Thoracic aorta (tissue), 2 donors: ENCODE measurements at places on chromosomes 13 and 19. TPM values are rescaled to one million over a fixed set of nuclear protein-coding genes. Genes with fewer than 3 reads are reported as not detected.

The ERFL gene
- 0.28 TPM for total RNA-seq

The SCGB2B2 gene
- 1.1 TPM for total RNA-seq

The UPF1 gene
- 95.2 TPM for total RNA-seq

The FGF22 gene
- 0.56 TPM for total RNA-seq

The CYP4F8 gene
- total RNA-seq, result not detected

The IFNL1 gene
- total RNA-seq, result not detected

The FLT3 gene
- total RNA-seq, result 1.1 TPM

The CADM4 gene
- 5.6 TPM for total RNA-seq

The CLEC4M gene
- not detected for total RNA-seq

The ZNF83 gene
- 70.0 TPM for total RNA-seq

The RFPL4A gene
- not detected for total RNA-seq

The PTPRH gene
- total RNA-seq, result 1.1 TPM

The ZNF813 gene
- 0.81 TPM for total RNA-seq

DNA sequence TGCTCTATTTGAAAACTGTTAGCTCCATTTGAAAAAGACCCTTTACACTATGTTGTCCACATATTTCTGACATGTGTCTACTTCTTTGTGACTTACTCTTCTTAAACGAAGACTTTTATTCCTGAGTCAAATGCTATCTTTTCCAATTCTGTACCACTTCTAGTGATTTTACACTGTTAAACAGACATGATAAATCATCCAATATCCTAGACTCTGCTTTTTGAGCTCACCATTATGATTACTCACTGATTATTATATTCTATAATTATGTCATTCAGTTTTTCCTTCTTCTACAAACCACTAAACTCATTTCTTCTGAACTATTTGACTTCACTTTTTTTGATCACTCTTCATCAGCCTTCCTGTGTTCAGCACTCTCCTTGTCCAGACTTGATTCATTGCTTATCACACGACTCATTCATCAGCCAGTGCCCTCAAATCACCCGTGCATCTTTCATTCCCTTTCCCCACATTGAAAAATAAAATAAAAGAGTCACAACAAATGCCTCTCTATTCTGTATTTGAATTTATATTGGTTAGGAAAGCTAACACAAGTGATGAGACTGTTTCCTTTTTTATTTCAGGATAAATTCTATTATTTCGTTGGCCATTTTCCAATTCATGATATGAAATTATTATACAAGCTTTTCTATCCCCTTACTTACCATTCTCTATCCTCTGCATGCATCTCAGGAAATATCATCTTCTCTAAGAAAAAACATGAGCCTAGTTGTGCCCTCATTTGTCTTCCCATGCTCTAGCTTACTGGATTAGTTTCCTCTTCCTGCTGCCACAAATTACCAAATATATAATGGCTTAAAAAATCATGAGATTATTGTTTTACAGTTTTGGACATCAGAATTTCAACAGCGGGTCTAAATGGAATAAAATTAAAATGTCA lies 1482.1 kb upstream of the MIR17HG start:
- no peak for DNase-seq

GRCh38 chr19:3663838-3664237 lies 36.4 kb downstream of the PIP5K1C start:
- DNase-seq, result no peak

GRCh38 chr19:19820774-19821320 lies 703 bp downstream of the ZNF506 start:
- DNase-seq, result no peak

DNA sequence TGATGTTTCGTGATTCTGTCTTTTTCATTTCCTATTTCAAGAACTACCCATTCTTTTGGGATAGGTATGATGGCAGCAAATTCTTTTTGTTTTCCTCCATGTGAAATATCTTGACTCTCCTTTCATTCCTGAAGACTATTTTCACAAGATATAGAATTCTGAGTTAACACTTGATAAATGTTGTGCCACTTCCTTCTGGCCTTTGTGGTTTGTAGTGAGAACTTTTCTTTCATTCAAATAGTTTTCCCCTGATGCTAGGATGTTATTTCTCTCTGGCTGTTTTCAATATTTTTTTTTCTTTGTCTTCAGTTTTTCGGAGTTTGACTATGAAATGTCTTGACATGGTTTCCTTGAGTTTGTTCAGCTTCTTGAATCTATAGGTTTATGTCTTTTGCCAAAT lies 8.3 kb upstream of the TUBGCP3 start:
- DNase-seq, result no peak

GRCh38 chr19:13926715-13927114 lies 11.5 kb downstream of the PODNL1 start:
- no peak for DNase-seq

DNA sequence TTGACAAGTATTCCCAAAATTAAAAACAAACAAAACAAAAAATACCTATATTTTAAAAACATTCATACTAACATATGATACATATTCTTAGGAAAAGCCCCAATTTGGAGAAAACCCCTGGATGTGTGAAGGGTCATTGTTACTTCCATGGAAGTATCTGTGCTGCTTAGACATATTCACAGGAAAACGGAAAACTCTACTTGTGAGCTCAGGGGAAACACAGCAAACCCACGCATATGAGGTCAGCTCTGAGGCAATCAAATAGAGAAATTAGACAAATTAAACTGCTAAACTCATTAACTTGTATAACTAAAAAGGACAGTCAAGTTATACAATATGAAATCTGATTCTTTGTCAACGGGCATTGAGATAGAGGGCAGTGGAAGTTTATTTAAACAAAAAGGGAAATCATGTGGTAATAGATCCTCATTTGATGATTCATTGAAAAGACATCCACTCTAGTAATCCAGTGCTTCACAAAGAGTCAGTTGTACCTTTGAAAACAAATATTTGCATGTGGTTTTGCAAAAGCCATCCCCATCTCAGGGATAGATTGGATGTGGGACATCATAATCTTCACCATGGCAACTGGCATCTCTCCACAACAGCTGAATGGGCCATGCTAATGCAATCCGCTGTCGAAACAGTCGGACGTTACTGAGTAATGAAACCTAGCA lies 423.4 kb downstream of the ITGBL1 start:
- DNase-seq, result no peak

- no peak for DNase-seq
Observed at GRCh38 chr13:46389457-46390451, 2.7 kb upstream of the RUBCNL start.

DNA sequence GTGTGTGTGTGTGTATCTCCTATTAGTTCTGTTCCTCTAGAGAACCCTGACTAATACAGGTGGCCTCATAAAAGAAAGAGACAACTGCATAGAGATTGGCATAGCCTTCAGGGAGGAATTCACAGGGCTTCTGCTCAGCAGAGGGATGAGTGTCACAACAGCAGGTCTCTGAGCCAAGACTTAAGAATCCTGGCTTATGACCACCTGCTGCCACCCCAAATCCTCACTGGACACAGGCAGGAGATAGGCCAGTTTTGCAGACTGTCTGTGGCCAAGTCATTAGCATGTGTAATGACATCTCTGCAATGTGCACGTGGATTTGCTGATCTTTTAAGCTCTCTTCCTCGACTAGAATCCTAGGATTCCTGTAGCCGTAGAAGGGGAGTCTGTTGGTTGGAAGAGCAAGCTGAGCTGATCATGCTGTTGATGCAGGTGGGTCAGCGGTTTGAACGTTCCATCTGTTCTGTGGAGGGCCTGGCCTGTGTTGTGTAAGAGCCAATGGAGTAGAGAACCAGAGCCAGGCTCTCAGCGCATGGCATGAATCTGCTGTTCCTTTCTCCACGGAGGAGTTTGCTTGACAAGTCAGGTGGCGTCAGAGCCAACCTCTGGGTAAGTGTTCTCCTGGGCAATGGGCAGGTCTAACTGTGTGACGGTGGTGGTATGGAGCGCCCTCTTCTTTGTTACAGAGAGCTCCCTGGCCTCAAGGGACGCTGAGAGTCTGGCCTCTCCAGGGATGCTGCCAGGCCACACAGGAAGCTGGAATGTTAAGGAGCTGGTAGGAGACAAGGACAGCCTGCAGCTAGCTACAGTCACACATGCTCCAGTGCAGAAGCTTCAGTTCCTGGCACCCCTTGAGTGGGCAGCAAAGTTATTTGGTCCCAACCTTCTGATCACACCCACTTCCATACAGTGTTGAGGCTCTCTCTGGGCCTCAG lies 503.1 kb downstream of the FOXO1 start:
- DNase-seq, result no peak

GRCh38 chr19:54231077-54231931 lies 8.5 kb upstream of the LILRB3 start:
- DNase-seq, result peak; percentile 41

- DNase-seq, result no peak
Observed at GRCh38 chr13:32857689-32858088, 158.5 kb upstream of the KL start.

- DNase-seq, result no peak
Observed at GRCh38 chr19:39111593-39112199, 13.9 kb upstream of the PAK4 start.

DNA sequence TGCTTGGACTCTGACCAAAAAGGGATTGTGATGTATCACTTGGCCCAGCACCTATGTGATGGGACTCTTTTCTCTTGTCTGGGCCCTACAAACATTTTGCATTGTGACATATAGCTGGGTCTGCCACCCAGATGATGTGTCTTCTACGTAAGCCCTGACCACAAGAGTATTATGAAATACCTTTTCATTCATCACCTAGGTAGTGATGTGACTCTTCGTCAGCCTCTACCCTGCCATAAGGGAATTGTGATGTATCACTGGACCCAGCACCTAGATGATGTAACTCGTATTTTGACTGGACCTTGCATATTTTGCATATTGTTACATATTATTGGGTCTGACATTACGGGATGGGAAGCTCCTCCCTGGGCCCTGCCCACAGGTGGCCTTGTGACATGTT lies 29.7 kb upstream of the ZNF681 start:
- DNase-seq, result no peak

- DNase-seq, result no peak
Observed at GRCh38 chr19:3348042-3348441, 18.3 kb upstream of the NFIC start.

DNA sequence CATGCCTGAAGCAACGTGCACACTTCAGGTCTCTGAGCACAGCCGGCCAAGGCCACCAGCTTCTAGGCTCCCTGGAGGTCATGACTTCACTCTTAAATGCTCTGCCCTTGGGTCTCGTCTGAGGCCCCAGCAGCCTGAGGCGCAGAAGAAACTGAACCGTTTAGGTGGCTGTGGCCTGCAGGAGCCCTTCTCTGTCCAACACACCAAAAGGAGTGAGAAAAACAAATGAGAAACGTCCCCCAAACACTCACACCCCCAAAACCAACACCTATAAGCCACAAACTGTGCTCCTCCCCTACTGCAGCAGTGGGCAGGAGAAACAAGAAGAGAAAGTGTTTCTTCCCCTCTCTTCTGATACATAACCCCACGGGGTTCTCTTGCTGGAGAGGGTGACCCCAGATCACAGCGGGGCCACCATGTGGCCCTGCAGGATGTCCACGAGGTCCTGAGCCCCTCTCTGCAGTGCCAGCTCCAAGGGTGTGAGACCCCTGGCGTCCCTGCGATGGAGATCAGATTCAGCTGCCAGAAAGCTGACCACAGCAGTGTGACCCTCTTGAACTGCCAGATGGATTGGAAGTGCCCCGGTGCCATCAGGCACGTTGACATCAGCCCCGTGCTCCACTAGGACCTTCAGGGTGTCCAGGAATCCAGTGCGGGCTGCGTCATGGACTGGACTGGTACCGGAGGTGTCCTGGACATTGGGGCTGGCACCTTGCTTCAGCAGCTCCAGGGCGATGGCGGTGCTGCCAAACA lies 1.0 kb upstream of the KRI1 start:
- DNase-seq, result no peak

- DNase-seq, result no peak
Observed at GRCh38 chr19:37078717-37079032, 442 bp downstream of the ZNF420 start.

DNA sequence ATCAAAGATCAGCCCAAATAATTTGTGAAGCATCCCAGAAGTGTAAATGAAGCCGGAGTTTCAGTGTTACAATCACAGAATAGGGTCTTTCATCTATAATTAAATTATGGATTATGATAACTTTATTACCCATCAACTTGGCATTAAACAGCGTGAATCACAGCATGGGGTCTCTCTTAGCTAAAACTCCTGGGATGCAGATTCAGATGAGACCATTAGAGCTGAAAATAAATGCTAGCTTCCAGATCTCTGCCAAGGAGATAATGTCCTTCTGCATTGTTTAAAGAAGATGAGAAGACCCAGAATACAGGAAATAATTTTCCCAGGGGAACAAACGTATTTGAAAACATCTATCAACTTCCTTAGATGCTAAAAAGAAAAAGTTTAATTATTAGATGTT lies 546.0 kb upstream of the PCDH9 start:
- DNase-seq, result no peak

GRCh38 chr19:41924151-41925145 lies 3.8 kb downstream of the ERFL start:
- no peak for DNase-seq

DNA sequence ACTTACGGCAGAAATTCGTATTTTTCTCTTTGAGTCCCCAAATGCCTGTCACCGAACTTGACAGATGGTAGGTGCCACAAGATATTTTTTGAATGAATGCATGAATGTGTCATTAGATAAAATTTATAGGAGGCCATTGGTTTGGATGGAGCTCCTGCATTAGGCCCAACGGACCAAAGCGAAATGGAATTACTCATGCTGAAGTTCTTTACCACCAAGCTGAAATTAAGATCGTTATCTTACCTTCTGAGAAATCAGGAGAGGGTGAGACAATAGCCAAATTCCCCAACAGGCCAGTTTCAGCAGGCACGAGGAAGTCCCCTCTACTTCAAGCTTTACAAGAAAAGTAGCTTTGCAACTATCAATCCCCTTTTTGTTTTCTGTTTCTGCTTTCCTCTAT lies 452.5 kb upstream of the ARGLU1 start:
- no peak for DNase-seq

DNA sequence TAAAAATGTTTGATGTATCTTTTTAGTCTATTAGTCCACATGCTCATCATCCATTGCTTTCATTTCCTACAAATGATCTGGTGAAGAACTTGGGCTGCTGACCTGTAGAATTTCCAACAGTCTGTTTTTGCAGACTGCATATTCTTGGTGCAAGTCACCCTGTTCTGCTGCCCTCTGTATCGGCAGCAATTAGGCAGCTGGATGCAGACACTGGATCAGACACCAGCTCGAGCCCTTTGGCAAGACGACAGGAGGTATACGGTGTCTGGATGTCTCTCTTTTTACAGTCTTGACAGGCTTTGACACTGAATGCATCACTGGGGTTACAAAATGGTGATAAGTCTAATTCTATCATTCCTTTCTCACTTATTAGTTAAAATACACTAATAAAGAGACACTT lies 21.8 kb downstream of the MTRF1 start:
- DNase-seq, result no peak

GRCh38 chr19:3292958-3293529 lies 68.6 kb downstream of the CELF5 start:
- DNase-seq, result no peak
